Body of pancreas (tissue), 4 donors: ENCODE measurements at places on chromosomes 6 and 20. TPM values are rescaled to one million over a fixed set of nuclear protein-coding genes. Genes with fewer than 3 reads are reported as not detected.

Gene LHFPL5
- total RNA-seq, result 5.6 TPM

Gene SLC17A1
- not detected for total RNA-seq

Gene SPATA25
- total RNA-seq, result 2.6 TPM

Gene FAM83D
- 0.52 TPM for total RNA-seq

DNA sequence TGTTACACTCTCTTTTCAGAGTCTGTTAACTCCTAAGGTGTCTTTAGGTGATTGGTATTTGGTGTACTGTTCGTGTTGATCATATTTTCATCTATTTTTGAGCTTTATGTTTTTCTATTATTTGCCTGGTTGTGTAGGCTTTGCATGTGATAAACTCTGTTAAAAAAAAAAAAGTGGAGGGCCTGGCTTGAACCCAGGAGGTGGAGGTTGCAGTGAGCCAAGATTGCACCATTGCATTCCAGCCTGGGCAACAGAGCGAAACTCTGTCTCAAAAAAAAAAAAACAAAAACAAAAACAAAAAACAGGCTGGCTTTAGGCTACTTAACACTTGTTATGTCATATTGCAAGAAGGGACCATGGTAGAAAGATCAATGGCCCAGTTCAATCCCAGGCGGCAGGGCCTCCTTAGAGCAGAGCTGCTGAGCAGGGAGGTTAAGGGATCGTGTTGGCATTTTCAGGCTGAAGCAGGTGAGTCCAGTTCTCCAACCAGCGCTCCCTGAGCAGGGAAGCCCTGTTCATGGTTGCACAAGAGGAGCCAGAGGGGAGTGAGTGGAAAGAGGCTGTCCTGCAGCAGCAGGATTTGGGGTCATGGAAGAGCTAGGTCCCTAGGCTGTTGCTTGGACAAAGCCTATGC lies 8.5 kb downstream of the PYGB start:
- peaks cover 21% of the 10 kb centered on the region for H3K4me1 ChIP-seq
- no peaks in the 10 kb centered on the region for H3K36me3 ChIP-seq
- no peak for DNase-seq
- peak overlapping the region; percentile 74 for H3K27ac ChIP-seq
- no peak overlapping the region for H3K4me3 ChIP-seq

GRCh38 chr6:116542426-116542825 lies 3.1 kb downstream of the TRAPPC3L start:
- no peak overlapping the region for H3K4me3 ChIP-seq
- DNase-seq, result no peak
- H3K4me1 ChIP-seq, result no peaks in the 10 kb centered on the region
- H3K27ac ChIP-seq, result no peak overlapping the region
- no peaks in the 10 kb centered on the region for H3K27me3 ChIP-seq

DNA sequence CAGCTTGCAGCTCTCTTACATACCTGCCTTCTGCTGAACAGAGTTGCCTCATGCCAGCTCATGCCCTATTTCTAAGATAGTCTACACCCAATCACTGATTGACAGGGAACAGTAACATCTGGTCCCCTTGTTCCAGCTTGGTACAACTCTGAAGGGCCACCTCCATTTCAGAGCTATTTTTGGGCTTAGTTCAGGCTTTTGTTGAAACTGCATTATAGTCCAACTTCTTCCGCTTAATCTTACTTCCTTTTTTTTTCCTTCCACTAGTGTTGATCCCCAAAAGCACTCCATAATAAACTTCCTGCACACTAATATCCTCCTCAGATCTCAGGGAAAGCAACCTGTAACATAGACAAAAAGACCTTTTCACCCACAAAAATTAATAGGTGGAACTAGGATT lies 65.7 kb upstream of the TNFRSF21 start:
- no peaks in the 10 kb centered on the region for H3K4me1 ChIP-seq
- no peaks in the 10 kb centered on the region for H3K36me3 ChIP-seq
- no peaks in the 10 kb centered on the region for H3K27me3 ChIP-seq
- no peak for DNase-seq

GRCh38 chr6:1089859-1090258 lies 222.0 kb upstream of the FOXQ1 start:
- H3K36me3 ChIP-seq, result no peaks in the 10 kb centered on the region
- H3K27ac ChIP-seq, result no peak overlapping the region
- no peak for DNase-seq
- no peaks in the 10 kb centered on the region for H3K27me3 ChIP-seq

- H3K4me3 ChIP-seq, result no peak overlapping the region
- no peak for DNase-seq
- no peaks in the 10 kb centered on the region for H3K36me3 ChIP-seq
- H3K27me3 ChIP-seq, result no peaks in the 10 kb centered on the region
- no peaks in the 10 kb centered on the region for H3K4me1 ChIP-seq
These were observed 9.1 kb downstream of the CASS4 start for GRCh38 chr20:56420940-56421688.

DNA sequence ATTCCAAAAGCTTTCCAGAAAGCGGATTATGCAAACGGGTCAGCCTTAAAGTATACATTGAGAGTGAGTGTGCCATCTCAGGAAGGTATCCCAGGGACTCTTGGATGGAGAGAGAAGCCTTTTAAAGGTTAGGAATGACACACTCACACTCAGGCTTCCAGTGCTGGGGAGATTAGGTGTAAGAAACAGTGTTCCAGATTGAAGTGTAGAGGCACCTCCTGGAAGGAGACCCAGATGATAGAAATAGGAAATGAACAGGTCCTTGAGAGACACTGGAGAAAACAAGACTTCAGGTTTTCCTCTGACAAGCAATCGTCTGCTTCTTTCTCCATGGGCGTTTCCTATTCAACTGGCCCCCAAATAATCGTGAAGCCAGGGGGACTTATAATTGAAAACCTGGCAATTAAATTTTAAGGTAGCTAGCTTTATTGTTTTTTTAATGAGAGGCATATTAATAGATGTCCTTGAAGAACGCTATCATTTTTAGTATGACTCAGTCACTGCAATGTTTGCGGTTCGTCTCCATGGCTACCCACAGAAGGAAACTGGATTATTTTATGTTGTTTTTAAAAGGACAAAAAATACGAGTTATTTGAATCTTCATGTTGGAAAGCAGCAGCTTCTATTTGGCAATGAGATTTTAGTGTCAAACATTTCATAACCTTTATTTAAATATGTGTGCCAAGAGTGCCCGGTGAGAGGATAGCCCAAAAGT lies 85.3 kb downstream of the TRMT6 start:
- DNase-seq, result peak; percentile 71
- H3K4me3 ChIP-seq, result no peak overlapping the region
- H3K27ac ChIP-seq, result peak overlapping the region; percentile 43
- H3K4me1 ChIP-seq, result peaks cover 37% of the 10 kb centered on the region

- no peak overlapping the region for H3K27ac ChIP-seq
- no peaks in the 10 kb centered on the region for H3K4me1 ChIP-seq
- H3K4me3 ChIP-seq, result no peak overlapping the region
- no peaks in the 10 kb centered on the region for H3K27me3 ChIP-seq
- DNase-seq, result no peak
These were observed 225.4 kb downstream of the PRL start for GRCh38 chr6:22071270-22072041.

DNA sequence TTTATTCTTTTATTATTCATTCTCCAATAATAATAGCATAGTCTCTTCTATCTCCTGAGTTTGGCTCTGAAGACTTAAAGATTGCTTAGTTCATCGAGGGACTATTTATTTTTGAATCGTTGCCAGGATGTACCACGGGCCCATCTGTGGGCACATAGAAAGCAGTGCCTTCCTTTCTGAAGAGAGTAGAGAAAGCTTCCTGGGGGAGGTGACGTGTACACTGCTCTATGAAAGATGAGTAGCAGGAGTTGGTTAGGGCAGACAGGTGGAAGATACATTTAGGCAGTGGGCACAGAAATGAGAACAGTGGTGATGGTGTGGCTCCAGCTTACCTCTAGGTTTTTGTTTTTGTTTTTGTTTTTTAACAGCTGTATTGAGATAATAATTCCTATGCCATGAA lies 98.4 kb downstream of the CDKAL1 start:
- DNase-seq, result no peak
- H3K27me3 ChIP-seq, result no peaks in the 10 kb centered on the region
- no peaks in the 10 kb centered on the region for H3K36me3 ChIP-seq
- H3K27ac ChIP-seq, result no peak overlapping the region
- no peak overlapping the region for H3K4me3 ChIP-seq
